Activated CD4-positive, CD25-positive, alpha-beta regulatory T cell (primary cell): ENCODE measurements at places on chromosomes 12 and 14.

- no peak for DNase-seq
Observed at GRCh38 chr12:95918194-95918993, 24.0 kb downstream of the CCDC38 start.

GRCh38 chr12:49580572-49581535 is 12.9 kb upstream of the MCRS1 start:
- no peak for DNase-seq

DNA sequence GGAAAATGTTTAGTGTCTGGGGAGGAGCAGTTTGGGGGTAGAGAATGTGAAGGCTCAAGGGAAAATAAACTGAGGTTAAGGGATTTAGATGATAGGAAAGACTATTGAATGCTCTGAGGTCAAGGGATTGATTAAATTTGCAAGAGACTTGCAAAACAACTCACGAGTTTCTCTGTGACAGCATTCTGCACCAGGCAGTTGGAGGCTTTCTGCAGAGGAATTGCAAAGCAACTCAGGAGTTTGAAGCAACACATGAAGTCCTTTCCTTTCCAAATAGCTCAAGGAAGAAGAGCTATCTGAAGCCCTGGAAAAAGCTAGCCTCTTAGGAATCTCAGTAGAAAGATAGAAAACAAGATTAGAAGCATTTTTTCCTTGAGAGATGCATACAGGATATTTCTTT is 23.9 kb downstream of the SLC7A8 start:
- no peak for DNase-seq

DNA sequence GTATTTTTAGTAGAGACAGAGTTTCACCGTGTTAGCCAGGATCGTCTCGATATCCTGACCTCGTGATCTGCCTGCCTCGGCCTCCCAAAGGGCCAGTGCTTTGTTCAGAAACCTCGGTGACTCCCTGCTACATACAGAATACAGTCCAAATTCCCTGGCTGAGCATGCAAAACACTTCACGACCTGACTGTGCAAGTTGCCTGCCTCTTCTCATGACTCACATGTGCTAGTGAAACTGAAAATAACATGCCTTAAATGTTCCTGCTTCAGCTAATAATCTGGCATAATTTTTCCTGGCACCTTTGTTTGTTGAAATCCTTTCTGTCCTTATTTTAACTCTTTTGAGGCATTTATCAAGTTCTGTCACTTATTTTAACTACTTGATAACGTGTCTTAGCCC is 8.2 kb downstream of the DMAC2L start:
- DNase-seq: no peak

DNA sequence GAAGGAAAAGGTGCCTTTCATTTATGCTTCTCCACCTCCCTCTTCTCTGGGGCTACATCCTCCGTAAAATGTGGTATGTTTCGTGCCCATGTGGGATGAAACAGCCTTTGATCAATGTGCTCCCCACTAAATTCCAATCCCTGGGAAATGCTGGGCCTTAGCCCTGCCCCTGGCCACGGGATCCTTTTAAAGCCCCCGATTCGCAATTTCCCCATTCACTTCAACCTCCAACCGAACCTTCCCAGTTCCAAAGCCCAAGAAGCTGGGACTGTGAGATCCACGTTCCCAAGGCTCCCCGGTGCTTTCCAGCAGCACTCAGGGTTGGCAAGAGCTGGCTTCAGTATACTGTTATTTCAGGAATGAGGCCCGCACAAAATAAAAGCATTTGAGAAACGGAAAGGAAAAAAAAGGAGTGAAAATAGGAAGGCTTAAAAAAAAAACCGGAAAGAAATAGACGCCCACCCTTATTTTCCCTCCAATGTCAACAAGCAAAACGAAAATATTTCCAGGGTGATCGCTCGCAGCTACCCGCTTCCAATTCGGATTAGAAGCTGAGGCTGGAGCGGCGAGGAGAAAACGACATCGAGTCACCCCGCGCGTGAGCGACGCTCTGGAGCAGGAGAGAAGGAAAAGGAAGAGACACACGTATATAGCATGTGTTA is 1.3 kb upstream of the FOXG1 start:
- no peak for DNase-seq

DNA sequence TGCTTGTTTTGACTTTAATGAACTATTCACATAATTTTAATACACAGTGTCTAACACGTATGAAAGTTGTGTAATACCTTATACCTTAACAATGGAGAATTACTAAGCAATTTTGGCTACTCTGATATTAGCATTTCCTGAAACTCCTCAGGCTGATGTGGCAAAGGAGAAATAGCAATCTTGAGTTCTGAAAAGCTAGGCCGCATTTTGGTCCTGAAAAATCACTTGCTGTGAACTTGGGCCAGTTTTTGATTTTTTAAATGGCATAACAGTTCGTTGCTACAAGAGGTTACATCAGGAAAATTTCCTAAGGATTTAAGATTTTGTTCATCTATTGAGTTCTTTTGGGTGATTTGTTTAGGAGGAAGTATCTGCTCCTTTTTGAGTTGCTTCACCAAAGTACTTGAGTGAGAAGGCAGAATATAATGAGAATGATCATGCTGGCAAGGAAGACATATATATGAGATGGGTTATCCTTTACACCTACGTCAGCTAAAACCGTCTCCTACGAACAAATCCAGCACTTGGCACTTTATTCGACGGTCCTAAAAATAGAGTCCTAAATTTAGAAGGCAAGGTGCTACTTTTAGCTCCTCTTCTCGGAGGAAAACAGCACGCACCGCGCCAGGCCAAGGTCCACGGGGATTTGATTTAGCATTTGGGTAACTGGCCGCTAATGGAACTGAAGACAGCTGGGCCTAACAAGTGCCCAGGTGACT is 32.2 kb downstream of the MIA2 start:
- DNase-seq: no peak

- no peak for DNase-seq
Observed at GRCh38 chr12:26156201-26156871, 31.5 kb upstream of the BHLHE41 start.

DNA sequence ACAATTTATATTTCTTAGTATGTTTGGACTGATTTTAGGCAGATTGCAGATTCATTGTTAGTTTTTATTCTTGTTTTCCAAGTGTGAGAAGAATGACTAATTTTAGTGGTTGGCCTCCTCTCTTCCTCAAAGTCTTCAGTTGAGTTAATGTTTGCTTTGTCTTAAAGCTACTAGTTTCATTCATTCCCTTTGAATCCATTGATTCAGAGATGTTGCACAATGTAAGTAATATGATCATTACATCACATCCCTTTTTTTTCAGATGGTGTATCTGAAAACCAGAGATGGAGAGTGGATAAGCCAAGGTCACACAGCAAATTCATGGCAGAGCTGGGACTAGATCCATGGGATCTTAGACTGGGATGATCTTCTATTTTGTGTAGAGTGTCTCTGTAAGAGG is 577.5 kb downstream of the BCL11B start:
- no peak for DNase-seq

DNA sequence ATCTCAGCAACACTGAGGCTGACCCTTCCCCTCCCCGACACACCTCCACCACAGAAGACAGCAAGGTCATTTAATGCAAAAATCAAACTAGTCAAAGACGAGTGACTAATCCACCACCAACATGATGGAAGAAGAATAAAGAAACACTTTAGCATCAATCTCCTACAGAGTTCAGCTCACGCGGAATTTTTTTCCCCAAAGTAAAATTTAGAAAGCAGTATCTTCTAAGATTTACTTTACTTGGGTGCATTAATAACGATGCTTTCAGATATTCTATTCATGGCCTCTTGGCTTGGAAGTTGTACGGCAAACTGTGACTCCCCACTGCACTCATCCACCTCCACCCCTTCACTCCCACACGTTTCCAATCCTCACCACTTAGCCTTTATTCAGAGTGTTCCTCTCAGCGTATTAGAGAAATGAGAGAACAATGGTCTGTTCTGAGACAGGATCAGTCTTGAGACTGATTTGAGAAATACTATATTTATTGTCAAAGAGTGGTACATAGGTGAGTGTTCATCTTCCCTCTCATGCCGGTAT is 1.9 kb downstream of the EGLN3 start:
- DNase-seq: no peak

GRCh38 chr12:57591782-57592325 is 862 bp downstream of the PIP4K2C start:
- DNase-seq: no peak

DNA sequence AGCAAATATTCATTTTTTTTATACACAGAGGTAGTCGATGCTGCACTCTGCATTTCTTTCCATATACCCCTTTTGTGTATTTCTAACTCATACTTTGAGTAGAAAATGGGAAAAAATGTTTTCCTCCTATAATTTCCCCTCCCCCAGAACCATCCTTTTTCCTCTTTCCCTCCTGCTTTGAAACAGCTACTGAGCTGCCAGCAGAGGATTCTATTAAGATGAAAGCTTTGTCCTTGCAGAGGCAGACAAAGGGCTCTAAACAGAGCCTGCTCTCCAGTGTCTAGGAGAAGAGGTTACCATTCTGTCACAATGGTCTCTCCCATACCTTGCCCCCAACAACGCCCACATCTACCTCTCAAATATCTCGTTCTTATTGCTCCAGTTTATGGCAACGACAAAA is 74.6 kb upstream of the OSBPL8 start:
- DNase-seq: no peak

DNA sequence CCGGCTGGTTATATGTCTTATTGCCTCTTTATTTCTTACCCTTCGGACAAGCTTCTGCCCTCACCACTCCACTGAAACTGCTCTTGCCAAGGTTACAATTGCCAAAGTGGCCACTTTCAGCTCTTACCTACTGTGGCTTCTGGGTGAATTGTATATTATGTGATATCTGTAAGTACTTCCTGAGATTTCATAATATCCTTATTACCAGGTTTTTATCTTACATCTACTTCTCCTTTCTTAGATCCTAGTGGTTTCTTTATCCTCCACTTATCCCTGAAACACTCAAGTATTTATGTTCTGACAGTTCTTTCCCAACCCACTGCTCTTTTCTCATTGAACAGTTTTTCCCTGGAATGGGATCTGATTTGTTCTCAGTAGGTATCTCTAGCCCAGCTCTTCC is 10.5 kb downstream of the CELA1 start:
- DNase-seq: no peak

GRCh38 chr14:94303111-94303510 is 10.0 kb upstream of the SERPINA10 start:
- no peak for DNase-seq

DNA sequence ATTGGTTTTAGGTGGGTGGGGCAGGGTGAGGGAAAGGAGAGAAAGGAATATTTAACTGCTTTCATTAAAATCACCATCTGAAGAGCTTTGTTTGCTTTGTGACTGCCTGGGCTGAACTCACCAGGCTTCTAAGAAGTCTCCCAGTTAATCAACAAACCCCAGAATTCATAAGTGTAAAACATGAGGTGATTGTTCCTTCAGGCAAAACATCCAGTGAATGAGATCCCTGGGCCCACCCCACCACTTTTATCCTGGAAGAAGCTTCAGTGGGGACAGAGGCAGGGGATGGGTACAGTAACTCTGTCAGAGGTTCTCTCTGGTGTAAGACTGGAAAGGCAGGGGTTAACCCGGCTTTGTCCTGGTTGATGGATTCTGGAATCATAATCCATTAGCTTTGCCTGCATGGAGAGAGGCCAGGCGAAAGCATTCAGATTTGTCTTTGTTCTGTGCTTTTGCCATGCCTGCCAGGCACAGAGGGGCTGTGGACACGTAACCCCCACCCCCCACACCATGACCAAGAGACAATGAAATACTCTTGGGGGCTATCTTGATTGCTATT is 16.7 kb downstream of the PDE1B start:
- DNase-seq: no peak

DNA sequence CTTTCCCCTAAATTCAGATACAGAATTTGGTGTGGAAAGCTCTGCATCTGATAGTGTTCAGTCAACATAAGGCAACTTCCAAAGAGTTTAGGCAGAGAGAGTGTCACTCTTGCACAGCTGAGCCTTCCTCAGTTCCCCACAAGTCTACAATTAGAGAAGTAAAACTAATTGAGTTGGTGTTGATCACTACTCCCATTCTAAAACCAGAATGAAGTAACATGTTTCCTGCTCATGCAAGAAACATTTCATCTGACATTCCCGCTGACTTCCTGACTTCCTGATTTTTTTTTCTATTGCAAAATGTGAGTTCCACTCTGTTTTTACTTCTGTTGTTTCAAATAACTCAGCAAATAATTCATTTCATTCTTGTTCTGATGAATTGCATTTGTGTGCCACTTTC is 271.0 kb downstream of the ALG10B start:
- DNase-seq: no peak
